ENCODE measurements at places on chromosomes 4 and X.

GRCh38 chrX:150581093-150581775, 12.8 kb downstream of the MTM1 start:
- no peak for DNase-seq

DNA sequence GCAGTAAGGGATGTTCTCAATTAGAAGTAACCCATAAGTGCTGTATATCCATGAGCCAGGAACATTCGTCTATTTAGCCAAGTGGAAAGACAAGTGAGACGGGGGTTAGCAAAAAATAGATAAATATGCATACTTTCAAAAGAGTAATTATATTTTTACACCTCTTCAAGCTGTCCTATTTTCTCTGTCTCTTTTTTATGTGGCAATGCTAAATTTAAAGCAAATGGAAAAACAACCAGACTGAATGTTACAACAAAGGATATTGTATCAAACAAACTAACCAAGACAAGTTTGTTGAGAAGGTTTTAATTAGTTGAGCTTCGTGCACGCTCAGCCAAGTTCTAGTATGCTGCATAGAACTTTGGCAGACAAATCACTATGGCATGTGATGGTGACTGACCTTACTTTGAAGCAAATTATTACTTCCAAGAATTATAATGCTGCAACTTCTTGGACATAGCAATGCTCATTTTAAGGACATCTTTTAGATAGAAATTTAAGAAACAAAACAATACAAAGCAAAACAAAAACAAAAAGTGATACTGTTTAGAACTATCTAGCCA, 61.4 kb upstream of the TMEM150C start:
- no peak for DNase-seq

- DNase-seq, result no peak
Measured at GRCh38 chr4:891747-892146, 40.4 kb downstream of the GAK start.

DNA sequence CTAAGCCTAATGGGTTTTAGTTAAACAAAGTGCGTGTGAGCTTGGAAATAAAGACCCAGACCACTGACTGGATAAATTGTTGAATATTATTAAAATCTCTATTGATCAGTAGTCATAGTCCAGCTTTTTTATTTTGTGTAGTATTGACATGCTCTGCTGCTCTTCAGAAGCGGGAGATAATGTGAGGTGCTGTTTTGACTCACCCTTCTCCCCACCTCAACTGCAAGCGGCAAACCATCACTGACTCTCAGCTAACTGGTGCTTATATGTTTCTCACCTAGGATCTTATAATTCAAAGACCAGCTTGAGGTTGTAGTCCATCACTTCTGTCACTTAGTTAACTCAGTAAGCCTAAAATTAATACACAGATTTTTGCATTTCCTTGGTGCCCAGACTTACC, 72.2 kb downstream of the COMMD8 start:
- DNase-seq, result no peak

- DNase-seq, result no peak
Measured at GRCh38 chr4:145843148-145843547, 95.5 kb downstream of the ZNF827 start.

- DNase-seq, result no peak
Measured at GRCh38 chrX:17007134-17007768, 60.8 kb downstream of the REPS2 start.

- DNase-seq, result no peak
Measured at GRCh38 chrX:149487292-149487691, 17.8 kb downstream of the IDS start.

DNA sequence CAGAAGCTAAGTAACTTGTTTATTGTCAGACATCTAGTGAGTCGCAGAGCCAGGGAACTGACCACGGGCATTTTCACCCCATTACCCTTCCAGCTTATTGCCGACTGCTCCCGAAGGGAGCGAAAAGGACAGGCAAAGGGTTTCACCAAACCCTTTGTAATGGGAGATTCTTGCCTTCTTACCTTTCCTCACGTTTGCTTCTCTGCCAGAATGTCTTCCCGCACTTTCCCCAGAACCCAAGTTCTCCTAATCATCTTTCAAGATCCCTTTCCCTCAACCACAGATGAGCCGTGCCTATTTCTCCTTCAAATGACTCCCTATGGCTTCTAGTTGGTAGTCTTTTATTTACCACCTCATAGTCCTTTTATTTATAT, 520 bp upstream of the SRP72 start:
- DNase-seq, result no peak

DNA sequence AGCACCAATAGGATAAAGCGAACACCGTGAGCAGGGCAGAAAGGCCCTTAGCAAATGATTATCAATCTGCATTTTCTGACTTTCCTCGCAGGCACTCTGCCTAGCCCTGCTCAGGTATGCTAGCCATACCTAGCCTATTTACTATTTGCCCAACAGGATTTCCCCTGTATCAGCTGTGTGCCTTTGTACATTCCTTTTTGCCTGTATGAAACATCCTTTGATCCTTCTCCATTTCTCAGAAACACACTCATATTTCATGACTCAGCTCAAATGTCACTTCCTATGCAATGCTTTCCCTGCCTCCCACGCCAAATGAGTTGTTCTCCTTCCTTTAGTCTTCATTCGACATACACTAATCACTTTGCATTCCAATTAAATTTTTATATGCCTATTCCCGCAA, 37.2 kb downstream of the PCDH7 start:
- DNase-seq, result no peak

- no peak for DNase-seq
Measured at GRCh38 chr4:40699648-40700047, 50.1 kb upstream of the NSUN7 start.

GRCh38 chr4:53858744-53859143, 205.7 kb downstream of the CHIC2 start:
- no peak for DNase-seq
